ENCODE measurements at places on chromosomes 5 and 9.

- no peak for DNase-seq
Observed at GRCh38 chr5:98470747-98471146, 302.7 kb upstream of the RGMB start.

DNA sequence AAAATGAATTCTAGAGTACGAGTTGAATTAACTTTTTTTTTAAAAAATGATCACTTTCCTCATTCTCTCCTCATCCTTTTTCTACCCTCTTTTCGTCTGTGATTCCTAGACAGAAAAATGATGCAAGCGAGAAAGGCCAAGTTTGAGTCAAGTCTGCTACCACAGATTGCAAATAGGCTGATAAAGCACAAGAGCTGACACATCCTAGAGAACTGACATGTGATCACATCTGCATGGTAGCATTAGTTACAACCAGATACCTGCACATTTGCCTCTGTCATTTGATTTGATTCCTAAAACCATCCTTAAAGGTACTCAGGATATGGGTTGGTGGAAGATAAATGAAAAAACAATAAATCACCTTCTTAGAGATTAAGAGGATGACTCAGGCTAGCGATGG lies 225.4 kb upstream of the PPP1R2B start:
- no peak for DNase-seq

GRCh38 chr9:107760469-107761242 lies 271.1 kb upstream of the KLF4 start:
- DNase-seq, result no peak

DNA sequence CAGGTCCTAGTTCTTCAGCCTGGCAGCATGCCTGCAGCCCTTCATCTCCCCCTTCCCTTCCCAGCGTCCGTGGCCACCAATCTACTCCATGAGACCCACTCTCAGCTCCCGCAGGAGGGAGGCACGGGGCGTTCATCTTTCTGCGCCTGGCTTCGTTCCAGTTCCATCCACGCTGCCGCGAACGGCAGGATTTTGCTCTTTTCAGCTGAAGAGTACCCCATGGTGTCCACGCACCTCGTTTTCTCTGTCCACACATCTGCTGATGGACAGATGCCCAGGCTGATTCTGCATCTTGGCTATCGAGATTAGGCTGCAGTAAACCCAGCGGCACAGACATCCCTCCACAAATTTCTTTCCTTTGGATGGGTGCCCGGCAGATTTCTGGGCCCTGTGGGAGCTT lies 30.5 kb upstream of the NKD2 start:
- no peak for DNase-seq

DNA sequence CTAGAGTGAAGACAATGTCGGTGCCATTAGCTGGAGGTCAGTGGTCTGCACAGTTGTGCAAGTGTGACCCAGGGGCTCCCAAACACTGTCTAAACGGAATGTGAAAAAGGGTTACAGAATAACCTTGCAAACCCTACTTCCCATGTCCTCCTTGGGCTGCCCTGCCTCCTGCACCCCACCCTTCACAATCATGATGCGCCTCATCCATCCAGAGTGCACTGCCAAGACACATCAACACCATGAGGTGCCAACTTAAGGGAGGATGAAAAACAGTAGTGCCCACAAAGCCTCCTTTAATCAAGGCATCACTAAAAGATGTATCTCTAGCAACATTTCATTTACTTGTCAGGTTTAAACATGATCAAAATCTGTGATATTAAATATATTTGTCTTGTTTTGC lies 87.1 kb downstream of the SETX start:
- DNase-seq, result no peak

- no peak for DNase-seq
Observed at GRCh38 chr5:177984584-177985206, 11.3 kb downstream of the PROP1 start.

DNA sequence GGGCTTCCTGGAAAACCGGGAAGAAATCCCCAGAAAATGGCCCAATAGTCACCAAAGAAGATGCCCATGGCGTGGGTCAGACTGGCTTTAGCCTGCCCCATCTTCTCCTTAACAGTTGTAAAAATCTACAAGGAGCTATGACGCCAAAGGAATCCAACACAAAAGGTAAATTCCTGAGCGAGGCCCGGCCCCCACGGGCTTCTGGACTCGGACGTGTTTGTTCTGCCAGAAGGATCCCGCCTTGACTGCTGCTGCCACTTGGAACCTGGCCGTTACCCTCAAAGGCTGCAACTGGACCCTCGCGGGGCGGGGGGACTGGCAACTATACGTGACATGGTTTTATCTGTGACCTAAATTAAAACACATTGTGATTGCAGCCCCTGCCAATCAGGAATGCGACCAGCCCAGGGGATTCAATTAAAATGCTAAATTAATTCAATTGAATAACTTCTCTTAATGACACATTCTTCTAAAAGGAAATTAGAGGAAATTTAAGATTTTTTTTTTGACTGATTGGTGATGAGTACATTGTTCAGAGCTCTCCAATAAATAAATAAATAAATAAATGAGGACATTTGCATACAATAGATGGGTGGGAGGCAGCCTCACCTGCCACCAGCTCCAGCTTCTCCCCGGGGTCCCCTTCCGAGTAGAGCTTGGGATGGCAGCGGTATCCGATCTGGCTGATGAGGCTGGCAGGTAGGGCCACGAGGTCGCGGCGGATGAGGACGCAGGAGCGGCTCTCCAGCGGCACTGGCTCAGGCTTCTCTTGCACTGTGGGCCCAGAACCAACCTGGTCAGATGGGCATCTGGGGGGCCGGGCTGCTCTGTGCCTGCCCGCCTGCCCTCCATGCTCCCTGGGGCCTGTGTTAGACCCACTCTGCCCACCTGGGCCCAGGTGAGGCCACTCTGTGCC lies 54.7 kb upstream of the UBAC1 start:
- peak; percentile 54 for DNase-seq

Data from ecto neural progenitor cell (in vitro differentiated cells).